ENCODE measurements at places on chromosomes 2 and 18.
A peak's percentile ranks its signal among the peaks of the same experiment; 100 is the strongest.

DNA sequence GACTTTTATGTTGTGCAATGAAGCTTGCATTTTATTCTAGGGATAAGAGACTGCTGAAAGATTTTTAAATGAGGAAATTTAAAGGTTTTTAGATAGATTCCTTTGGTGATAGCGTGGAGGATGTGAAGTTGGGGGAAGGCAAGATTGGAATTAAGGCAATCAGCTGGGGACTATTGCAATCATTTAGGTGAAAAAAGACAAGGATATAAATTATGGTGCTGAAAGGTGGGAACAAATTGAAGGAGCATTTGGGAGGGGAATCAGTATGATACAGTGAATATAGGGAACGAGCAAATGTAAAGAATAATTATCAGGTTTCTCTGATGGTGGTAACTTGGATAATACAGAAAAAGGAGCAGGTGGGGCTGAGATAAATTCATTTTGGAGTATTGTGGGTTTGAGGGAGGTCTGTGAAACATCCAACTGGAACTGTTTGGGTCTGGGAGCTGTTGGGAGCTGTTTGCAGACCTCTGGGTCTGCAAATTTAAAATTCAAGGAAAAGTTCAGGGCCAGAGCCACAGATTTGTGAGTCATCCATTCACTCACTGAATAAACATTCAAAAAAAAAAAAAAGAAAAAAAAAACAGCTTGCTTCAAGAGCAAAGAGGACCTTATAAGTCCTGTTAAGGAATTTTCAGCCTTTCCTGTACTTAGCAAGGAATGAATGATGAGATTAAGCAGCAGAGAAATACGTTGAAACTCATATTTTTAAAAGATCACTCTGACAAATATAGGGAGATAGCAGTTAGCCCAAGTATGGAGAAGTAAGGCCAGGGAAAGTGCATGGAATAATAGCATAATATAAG is 257.5 kb upstream of the FN1 start:
- ATAC-seq = peak; percentile 91

GRCh38 chr2:197121756-197122385 is 188.7 kb downstream of the ANKRD44 start:
- no peak for ATAC-seq

DNA sequence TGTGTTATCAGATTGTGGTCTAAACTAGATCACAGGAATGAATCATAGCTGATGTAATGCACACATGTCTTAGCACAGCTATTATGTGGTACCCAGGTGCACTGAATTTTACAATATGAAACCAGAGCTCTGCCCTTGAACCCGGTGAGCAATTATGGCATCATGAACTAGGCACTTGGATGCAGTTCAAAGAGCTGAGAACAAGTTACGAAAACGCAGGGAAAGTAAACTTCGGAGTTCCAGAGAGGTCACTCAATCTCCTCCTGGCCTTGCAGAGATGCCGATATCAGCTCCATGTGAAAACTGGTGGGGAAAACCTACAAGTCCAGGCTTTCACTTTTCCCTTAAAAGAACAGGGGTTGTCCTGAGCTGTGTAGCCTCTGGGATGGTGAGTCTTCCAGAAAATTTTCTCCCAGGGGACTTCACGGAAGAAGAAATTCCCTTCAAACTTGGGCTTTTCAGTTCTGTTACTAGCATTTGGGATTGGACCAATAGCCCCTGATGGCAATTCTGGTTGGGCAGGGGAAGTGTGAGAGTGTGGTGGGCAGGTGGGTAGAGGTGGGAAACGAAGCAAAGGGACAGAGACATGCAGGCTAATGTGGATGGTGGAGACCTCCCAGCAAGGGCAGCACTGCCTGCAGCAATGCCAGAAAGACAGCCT is 71.1 kb upstream of the SH3BP4 start:
- ATAC-seq = peak; percentile 73

DNA sequence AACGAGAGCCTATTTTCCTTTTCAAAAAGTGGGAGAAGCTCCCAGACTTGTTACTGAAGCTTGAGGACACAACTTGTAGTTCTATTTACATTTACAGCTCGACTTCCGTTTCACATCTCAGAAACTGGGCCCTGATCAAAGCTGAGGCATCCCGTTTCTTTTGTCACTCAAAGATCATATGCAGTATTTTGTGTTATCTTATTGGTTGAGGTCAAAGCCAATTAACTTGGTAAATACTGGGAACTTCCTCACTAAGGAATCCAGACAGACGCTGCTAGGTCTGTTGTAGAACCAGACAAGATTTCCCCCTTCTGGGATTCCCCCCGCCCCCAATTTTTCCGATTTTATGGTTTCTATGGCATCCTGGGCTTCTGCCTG is 50.3 kb downstream of the TSN start:
- ATAC-seq = no peak

DNA sequence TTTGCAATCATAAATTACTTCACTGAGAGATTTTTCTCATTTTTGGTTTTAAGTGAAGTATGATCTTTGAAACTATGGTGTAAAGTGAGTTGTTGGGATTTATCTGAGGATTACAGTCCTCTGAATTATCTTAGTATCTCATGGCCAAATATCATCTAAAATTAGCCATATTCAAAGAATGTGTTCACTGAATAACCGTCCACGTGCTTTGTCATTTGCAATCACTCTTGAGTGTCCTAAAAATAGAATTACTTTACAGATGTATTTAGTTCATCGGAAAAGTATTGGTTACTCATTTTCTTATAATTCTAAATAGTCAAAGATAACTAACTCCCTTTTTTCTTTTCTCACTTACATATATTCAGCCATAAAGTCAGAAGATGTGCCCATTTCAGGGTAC is 141.2 kb downstream of the RTN4 start:
- peak; percentile 28 for ATAC-seq

DNA sequence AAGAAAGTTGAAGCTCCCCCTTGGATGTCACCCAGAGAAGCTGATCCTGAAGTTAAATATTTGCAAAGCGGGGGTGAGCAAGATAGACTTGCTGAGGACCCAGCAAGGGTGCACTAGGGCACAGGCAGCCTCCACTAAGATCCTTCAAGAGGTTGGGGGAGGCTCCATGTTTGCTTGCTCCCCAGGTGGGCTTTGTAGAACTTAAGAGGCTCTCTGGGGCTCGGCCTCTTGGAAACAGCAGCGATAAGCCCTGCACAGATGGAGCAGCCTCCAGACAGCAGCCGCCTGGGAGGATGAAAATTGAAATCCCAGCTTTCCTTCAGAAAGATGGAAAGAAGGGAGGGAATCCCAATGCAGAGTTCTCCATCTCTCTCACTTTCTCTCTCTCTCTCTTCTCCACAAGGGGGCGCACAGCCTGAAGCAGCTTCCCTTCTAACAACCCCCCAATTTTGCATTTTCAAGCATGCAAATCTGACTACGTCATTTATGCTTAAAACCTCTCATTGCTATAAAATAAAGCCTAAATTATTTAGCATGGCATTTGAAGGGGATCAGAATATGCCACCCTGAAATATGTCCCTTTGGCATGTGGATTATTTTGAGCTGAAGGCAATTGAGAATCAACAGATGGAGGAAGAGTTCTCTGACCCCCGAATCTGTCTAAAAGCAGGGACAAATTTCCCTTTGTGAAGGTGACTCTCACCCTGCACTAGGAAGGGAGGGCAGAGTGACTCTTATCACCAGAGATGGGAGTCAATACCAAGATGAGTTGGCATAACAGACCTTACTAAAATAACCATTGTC is 185.7 kb upstream of the KLHL29 start:
- ATAC-seq = peak; percentile 43

DNA sequence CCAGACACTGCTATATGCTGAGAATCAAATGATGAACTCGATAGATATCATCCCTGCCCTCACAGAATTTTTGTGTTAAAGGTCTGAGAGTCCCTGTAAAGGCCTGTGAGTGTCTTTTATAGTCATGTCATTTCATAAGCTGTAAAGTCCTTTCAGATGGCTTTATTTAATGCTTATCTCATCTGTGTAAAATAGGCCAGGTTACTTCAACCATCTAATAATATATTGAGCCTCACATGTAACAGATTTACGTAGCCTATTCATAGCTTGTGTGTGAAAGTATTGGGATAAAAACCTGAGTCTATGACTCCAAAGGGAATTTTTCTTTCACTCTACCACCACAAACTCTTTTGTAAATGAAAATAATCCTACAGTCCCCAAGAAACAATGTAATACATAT is 672.0 kb upstream of the SYT4 start:
- no peak for ATAC-seq

DNA sequence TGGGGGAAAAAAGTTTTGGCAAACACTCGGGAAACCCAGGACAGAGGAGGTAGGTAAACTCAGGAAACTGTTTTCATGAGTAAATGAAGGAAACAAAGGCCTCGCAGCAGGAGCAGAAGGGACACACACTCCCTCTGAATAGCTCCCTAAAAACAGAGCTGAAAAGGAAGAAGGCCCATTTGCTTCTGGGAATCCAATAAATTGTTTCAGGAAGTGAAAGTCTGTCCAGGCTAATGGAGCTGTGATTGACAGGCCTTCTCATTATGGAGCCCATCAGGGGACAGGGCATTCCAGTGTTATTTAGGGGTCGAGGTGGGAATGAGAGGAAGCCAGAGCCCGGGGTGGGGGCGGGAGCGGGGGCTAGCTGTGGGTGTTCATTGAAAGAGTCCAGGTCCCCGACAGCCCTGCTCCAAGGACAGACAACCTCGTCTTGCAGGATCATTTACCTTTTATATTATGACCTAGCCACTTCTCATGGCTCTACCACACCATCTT is 81.2 kb downstream of the GBX2 start:
- ATAC-seq = no peak

- peak; percentile 97 for ATAC-seq
These were observed 157.0 kb downstream of the LDLRAD4 start for GRCh38 chr18:13375302-13376255.

- no peak for ATAC-seq
These were observed 132.0 kb downstream of the INHBB start for GRCh38 chr2:120477831-120478481.

- no peak for ATAC-seq
These were observed 35.1 kb downstream of the KCNJ13 start for GRCh38 chr2:232741294-232741693.

DNA sequence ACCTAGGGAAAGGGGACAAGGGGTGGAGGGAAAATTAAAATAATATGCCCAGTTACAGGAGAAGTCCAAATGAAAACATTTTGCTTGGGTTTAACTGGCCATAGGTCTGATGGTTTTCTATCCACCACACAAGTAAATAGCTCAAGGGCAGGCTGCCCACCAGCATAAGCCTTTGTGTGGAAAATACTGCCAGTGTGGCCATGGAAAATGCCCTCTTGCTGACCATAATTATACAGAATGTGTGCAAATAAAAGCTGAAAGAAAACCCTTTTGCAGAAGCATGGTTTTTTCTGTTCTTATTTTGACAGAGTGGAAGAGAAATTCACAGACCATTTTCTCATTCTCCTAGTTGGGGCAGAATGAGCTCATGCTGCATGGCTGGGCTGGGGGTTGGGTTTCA is 111.3 kb upstream of the SIX2 start:
- ATAC-seq = no peak

- peak; percentile 20 for ATAC-seq
These were observed 267.6 kb downstream of the TMX3 start for GRCh38 chr18:68447286-68447685.

- no peak for ATAC-seq
These were observed 82.4 kb downstream of the EXOC6B start for GRCh38 chr2:72743481-72743880.

- ATAC-seq = peak; percentile 3
These were observed 1.2 kb downstream of the TGOLN2 start for GRCh38 chr2:85326406-85327159.

- ATAC-seq = peak; percentile 16
These were observed 59.9 kb downstream of the RNF152 start for GRCh38 chr18:61832858-61833257.

DNA sequence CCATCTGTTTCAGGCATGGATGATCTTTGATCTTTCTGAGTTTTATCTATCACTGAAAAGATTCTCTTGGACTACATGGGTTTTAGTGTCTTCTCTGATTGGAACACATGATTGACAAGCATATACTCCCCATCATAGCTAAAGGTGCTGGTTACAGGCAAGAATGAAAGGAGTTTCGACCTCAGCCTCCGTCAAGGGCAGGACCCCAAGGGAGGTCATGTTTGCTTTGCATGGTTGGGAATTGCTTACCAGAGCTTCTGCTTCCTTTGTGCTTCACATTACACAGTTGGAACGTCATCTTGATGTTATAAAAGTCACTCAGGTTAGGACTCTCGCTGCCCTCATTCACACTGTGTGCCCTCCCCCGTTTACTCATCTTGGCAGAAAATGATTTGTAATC is 287.7 kb downstream of the PIK3C3 start:
- no peak for ATAC-seq

DNA sequence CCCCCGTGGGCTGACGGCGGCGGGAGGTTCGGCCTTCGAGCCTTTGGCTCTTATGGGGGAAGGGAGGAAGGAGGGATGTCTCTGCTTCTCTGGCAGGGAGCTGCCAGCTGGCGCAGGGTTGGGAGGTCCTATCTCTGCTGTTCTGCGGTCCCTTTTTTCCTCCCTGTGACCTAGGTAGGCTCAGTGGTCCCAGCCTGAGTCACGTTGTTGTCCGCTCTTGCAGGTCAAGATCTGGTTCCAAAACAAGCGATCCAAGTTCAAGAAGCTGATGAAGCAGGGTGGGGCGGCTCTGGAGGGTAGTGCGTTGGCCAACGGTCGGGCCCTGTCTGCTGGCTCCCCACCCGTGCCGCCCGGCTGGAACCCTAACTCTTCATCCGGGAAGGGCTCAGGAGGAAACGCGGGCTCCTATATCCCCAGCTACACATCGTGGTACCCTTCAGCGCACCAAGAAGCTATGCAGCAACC is 2.5 kb downstream of the DLX1 start:
- no peak for ATAC-seq

- ATAC-seq = no peak
These were observed 39.2 kb downstream of the SCN1A start for GRCh38 chr2:166088634-166089033.

- no peak for ATAC-seq
These were observed 1.4 kb upstream of the RAB3GAP1 start for GRCh38 chr2:135050684-135051083.

DNA sequence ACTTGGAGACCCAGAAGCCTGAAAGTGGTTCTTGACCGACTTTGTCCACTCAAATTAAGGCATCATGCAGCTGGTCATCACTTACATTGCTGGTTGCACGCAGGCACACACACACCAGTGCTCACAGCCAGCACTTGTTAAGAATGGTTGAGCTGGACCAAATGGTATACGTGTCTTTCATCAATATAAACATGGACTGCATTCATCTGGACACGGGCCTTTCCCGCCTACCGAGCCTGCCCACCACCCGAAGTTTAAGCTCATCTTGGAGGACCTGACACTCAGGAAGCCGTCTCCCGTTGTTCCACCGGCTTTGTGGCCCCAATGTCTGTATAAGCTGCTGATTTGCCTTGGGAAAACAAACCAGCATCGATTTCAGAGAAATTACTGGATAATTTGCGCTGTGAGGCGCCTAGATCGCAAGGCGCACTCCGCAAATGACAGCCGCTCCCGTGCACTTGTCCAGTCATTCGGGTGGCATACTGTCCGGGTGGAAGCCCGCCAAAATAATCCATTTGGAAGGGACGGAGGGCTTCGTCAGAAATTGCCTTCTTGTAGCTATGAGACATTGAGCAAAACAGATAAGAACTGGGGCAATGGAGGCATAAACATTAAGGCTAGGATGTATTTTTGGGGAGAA is 40.1 kb upstream of the AKAIN1 start:
- peak; percentile 53 for ATAC-seq

Data from SK-N-SH treated with all-trans-retinoic acid at 6 μM for 48 hours (cell line).